ENCODE measurements at places on chromosomes 2 and 18.

GRCh38 chr2:16665748-16666448, at the start of gene CYRIA:
TSS of gene CYRIA (minus strand) at chr2:16665834. CDS start at chr2:16588119, 77,715 bp downstream.
- peak; percentile 70 for DNase-seq

GRCh38 chr18:47260120-47260923, 8.9 kb upstream of the SKOR2 start:
- DNase-seq: peak; percentile 63

- no peak for DNase-seq
Observed at GRCh38 chr2:118654945-118655344, 192.5 kb downstream of the EN1 start.

DNA sequence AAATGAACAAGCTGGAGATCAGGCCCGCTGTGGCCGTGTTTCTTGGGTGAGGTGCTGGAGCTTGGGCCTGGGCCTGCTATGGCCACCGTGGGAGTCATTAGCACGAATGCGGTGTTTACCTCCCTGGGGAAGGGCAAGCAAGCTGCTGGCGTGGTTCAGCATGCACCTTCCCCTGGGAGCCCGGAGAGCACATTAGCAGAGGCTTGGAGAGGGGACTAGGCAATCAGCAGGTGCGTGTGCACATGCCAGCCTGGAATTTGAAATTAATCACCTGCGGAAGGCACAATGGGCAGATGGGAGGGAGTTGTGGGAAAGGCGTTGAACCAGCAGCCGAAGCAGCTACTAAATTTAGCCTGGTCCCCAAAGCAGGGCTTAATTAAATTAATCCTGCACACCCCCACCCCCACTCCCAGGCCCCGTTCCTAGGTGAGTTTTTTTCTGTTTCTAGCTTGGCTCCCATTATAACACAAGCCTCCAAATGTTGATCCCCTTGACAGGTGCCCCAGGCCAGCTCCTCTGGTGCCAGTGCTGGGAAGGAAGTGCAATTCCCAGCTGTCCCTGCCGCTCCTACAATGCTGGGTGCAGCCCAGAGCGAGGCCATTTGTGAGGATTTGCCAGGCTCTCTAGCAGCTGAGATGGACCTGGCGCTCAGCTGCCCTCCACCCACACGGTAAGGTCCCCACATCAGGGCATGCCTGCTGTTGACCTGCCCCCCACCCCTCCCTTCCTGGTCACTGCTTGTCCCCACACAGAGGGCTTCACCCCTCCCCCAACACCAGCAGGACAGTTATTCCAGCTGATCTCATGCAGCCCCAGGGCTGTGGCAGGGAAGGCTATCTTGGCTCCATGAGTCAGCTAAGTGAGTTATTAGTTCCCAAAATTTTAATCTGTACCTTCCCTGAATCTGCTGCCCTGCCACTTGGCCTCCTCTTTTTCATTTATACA, 115.0 kb downstream of the ZBTB7C start:
- DNase-seq: peak; percentile 7

- peak; percentile 42 for DNase-seq
Observed at GRCh38 chr2:129758784-129759471, 220.5 kb upstream of the RAB6C start.

- no peak for DNase-seq
Observed at GRCh38 chr2:240968731-240969624, 29.4 kb upstream of the SNED1 start.

- DNase-seq: no peak
Observed at GRCh38 chr2:150110548-150110947, 376.9 kb downstream of the RND3 start.

DNA sequence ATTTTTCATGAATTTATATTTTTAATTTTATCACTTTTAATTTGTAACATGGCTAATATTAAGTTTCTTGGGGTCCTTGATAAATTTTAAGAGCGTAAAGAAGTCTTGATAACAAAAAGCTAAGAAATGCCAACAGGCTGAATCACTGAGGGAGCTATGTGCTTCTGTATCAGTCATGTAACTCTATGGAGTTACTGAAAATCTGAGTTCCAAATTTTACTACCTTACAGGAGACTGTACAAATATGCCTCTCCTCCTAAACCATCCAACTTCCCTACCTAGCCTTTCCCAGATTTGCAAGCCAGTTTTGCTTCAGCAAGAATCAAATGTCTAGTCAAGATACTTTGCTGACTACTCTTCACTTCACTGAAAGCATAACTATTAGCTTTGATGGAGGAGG, 35.7 kb downstream of the FEZ2 start:
- DNase-seq: no peak

- no peak for DNase-seq
Observed at GRCh38 chr2:98777076-98777475, 46.1 kb upstream of the MGAT4A start.

DNA sequence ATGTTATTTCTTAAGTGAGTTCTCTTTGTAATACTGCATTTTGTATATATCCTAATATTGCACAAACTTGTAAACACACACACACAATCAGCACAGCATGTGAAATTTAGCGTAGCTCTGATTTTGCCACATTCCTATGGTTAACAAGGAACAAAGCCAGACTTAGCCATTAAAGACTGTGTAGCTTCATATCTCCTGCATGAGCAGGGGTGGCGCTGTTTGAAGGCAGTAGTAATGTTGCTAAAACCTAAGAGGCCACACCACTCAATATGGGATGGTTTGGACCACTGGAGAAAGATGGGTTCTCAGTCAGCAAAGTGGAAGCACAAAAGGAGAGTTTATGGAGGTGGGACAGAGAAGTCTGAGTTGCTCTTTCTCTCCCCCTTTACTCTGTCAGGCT, 61.1 kb upstream of the RND3 start:
- DNase-seq: no peak

DNA sequence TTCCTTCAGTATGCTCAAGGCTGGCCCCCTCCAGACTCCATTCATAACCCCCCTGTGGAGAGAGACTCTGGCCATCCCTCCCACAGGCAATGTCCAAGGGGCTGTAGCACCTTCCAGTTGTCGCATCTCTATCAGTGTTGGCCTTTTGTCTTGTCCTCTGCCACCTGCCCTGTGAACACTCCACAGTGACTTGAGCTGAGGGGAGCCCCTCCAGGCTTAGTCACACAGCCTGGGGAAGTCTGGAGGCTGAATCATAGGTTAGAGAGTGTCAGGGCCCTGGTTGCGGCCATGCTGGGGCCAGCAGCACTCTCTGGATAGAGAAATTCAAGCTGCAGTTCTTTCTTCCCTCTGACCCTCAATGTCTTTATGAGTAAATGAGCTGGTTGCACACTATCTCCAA, 64.7 kb downstream of the GYPC start:
- DNase-seq: no peak

Measured in activated CD8-positive, alpha-beta memory T cell treated with anti-CD3 and anti-CD28 coated beads, Interleukin-2, amount 50 U/mL, for 48 hours (primary cell).